Astrocyte (in vitro differentiated cells and primary cell): ENCODE measurements at places on chromosomes 6 and 20. TPM values are rescaled to one million over a fixed set of nuclear protein-coding genes. Genes with fewer than 3 reads are reported as not detected.

The TPBG gene
- 23.7 and 26.0 TPM in 2 replicates for total RNA-seq

DNA sequence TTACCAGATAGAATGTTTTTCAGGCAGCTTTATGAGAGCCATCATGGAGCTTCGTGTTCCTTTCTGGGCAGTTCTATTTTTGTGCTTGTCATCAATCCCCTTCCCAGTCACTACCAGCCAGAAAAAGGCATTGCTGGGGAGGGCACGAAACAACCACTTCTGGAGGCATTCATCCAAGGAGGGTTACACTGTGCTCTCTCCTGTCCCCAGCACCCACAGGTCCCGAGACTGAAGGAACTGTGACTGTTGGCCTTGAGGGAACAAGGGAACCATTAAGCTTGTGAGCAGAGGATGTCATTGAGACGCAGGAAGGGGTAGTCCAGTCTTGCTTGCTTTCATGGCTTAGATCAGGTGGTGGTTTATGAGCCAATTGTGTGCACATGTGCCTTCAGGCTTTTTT is 20.1 kb upstream of the ENPP5 start:
- H3K27me3 ChIP-seq = no peaks in the 10 kb centered on the region
- H3K27ac ChIP-seq = no peak overlapping the region
- no peak for DNase-seq
- no peaks in the 10 kb centered on the region for H3K36me3 ChIP-seq
- no peak overlapping the region for H3K4me3 ChIP-seq
- H3K4me1 ChIP-seq = peaks cover 3% of the 10 kb centered on the region

The EEF1A2 gene
- 31.8 and 37.6 TPM in 2 replicates for total RNA-seq

DNA sequence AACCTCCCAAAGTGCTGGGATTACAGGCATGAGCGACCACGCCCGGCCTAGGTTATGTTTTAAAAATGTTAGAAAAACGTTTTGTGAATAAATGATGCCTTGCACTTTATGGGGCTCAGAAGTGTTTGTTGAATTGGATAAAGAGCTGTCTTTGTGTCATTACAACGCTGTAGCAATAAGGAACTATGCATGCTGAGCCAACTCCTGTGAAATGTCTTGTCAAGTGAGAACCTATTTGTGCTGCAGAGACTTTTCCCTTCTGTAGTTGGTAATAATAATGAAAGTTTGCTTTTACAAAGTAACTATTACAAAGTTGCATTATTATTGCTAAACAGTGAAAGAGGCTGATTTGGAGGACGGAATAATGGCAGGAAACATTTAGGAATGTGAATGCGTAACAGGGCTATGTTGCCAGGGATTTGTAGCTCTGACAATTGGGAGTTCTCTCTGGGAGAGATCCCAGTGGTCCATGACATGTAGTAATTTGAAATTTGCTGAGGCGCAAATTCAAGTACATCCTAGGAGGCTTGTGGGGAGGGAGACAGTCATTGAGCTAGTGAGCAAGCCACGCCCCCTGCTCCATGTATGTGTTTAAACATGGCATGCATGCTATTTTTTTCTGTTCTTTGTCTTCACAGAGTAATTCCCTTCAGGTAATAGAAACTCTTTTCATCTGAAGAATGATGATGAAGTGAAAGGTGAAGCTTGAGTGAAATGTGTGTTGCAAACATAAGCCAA is 16.8 kb upstream of the BICRAL start:
- H3K27ac ChIP-seq = no peak overlapping the region
- no peak overlapping the region for H3K4me3 ChIP-seq
- H3K27me3 ChIP-seq = no peaks in the 10 kb centered on the region
- no peak for DNase-seq
- H3K36me3 ChIP-seq = no peaks in the 10 kb centered on the region

GRCh38 chr20:20711413-20711812 is 1.0 kb downstream of the RALGAPA2 start:
- no peak overlapping the region for H3K27ac ChIP-seq
- no peak for DNase-seq
- H3K4me3 ChIP-seq = peak overlapping the region; percentile 76
- peaks cover 11% of the 10 kb centered on the region for H3K4me1 ChIP-seq
